ENCODE measurements at places on chromosomes 2 and 18.

GRCh38 chr2:28216331-28216730, 176.3 kb upstream of the FOSL2 start:
- DNase-seq, result no peak

DNA sequence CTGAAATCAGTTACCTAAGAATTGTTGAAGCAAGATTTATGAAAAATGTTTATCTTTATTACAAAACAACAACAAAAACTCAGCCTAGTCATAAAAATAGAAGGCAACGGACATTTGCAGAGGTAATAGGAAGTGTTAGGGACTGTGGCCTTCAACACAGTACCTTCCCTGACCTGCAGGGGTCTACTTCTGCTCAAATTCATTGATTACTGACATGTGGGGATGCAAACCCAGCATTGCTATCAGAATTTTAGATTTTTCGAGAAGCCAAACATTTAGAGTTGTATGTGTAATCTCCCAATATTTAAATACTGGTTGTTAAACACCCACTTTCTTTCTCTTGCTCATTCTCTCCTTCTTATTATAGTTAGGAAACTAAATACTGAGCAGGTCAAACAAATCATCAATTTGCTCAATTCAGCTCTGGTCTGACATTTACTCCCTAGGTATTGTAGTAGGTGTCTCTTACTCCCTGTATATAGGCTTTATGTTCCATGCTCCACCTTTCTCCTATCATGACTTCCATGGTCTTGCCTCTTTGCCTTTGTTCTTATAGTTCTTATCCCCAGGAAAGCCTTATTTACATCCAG, 198.5 kb downstream of the UBE2E3 start:
- no peak for DNase-seq

DNA sequence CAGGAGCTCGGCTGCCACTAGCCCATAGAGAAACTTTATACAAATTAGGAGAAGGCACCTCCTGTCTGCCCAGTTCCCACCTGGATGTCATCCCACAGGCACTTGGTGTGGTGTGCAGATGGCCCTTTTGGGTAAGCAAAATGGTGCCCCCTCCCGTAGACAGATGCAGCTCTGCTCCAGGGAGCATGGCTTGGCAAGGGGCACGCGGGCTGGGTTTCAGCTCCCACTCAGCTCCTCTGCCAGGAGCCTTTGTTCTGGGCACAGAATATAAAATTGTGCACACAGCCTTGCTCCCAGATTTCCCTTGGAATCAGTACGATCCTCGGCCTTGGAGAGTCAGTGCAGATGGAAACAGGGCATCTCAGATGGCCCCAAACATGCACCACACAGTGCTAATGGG, 20.3 kb upstream of the KCNF1 start:
- DNase-seq, result no peak

- no peak for DNase-seq
Observed at GRCh38 chr18:905307-905947, 756 bp downstream of the ADCYAP1 start.

GRCh38 chr2:100822587-100823248, 2.8 kb downstream of the NPAS2 start:
- DNase-seq, result no peak

DNA sequence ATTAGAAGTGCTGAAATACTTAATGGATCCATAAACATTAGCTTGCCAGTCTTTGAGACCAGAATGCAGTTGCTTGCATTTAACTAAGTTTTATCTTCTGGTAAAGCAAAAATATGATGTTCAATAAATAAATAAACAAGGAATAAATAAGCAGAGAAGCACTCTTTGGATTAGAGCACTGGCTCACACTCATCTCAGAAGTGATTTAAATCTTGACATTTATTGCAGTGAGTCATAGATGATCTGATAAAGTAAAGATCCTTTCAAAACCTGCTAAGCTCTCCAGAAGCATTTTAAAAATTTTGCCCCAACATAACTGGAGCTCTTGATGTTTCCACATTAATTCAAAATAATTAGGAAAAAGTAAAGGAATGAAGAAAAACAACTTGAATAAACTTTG, 66.8 kb downstream of the KYNU start:
- no peak for DNase-seq

DNA sequence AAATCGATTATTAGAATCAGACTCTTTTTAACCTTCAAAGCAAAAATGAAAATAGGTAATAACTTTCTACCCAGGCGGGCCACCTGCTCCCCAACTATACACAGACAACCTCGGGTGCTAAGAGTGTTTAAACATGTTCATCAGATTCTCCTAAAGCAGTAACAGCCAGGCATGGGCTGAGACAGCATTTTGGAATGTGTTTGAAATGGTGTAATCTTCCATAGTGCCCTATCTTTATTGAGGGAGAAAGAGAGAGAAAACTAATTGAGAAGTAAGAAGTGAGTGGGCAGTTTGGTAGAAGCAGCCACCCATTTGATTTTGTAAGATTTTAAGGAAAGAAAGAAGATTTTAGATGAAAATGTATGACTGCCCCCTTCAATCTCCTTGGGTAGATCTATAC, 196.1 kb upstream of the CTAGE1 start:
- DNase-seq, result no peak

DNA sequence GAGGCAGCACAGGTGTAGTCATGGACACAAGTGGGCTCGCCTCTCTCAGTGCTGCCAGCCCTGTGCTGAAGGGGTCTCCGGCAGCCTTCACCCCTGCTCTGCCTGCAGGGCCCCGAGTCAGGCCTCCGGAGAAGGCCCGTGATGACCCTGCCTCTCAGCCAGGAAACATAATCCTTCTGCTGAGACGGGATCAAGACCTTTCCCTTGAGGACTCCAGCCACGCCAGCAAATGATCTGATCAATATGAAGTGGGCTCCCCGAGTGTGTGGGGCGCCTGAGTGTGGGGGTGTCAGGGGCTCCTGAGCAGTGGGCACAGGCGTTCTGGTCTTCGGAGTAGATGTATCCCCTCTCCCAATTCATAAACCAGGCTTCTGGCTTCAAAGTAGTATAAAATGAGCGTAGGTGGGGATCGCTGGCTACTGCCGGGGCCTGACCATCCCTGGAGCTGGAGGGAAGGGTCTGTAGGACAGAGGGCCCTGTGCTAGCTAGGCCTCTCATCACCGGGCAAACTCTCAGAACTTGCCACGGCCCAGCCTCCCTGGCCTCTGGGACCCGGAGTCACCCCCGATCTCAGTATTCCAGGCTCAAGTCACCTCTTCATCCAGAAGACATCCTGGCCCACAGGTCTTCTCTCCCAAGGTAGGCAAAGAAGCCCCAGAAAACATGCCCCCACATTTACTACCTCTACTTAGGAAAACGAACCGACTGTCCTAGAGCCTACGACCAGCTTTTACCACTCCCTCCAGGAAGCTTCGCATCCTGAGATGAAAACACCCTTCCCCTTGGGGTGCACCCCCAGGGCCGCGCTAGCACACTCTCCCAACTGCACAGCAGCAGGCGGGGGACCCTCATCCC, 33.6 kb downstream of the CRACDL start:
- no peak for DNase-seq

DNA sequence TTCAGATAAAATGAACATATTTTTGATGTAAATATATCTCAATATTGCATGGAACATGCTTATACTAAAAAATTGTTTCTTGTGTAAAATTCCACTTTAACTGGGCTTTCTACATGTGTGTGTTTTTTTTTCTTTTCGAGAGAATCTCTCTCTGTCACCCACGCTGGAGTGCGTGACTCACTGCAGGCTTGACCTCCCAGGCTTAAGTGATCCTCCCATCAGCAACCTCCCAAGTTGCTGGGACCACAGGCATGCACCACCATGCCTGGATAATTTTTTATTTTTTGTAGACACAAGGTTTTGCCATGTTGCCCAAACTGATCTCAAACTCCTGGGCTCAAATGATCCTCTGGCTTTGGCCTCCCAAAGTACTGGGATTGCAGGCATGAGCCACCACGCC, 254.6 kb downstream of the LOXHD1 start:
- DNase-seq, result no peak

GRCh38 chr2:214492152-214492551, 81.3 kb downstream of the VWC2L start:
- no peak for DNase-seq

- DNase-seq, result no peak
Observed at GRCh38 chr2:144583741-144584453, 64.0 kb upstream of the ZEB2 start.

DNA sequence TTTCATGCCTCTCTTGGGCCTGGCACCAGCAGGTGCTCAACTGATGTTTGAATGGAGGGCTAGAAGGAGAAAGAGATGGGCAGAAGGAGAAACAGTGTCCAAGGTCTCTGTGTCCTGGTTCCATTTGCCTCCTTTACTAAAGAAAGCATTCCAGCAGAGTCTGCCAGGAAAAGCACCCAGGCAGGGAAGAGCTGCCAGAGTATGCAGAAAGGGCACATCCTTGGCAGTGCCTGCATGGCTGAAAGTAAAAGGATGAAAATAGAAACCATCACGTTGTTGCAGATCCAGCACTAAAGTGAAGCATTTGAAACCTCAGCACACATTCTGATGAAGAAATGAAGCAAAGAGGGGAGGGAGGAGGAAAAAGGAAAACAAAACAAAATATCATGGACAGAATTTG, 142.2 kb downstream of the ESCO1 start:
- no peak for DNase-seq

- DNase-seq, result no peak
Observed at GRCh38 chr2:109419960-109420370, 193.8 kb downstream of the SEPTIN10 start.

DNA sequence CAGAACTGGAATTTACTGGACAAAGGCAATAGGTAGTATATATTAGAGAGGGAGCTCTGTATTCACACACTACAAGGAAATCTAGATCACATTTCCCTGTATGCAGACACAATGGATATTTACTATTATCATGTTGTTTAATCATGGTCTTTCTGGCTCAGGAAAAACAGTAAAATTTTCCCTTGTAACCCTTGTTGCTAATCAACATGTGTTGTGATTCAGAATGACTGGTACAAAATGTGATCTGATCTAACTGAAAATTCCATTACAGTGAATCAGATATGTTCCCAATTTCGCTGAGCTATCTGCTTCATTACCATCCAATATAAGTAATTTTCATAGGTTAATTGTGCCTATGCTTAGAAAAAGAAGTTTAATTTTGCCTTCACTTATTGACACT, 1109.7 kb downstream of the LRP1B start:
- no peak for DNase-seq

DNA sequence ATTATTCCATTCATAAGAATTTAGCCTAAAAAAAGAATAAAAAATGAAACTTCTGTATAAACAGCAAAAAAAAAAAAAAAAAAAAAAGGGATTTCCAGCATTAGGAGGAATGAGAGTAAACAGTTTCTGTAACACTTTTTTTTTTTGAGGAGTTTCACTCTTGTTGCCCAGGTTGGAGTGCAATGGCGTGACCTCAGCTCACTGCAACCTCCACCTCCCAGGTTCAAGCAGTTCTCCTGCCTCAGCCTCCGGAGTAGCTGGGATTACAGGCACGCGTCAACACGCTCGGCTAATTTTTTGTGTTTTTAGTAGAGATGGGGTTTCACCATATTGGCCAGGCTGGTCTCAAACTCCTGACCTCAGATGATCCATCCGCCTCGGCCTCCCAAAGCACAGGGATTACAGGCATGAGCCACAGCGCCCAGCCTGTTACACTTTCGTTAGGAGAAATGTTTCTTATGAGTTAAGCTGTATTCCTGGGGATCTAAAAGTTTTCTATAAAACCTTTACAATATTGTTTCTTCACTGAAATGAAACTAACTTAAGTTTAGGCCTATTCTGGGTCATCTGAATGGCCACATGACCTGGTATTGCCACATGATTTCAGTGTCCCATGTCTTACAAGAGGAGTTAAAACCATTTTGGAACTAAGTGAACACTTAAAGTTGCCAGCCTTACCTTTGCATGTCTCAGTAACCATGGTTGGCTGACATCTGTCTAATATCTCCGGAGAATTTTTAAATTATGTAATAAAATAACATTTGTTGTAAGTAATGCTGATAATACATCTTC, 17.5 kb downstream of the SMAD2 start:
- no peak for DNase-seq

- DNase-seq, result no peak
Observed at GRCh38 chr2:207285473-207285815, 119.7 kb upstream of the KLF7 start.

DNA sequence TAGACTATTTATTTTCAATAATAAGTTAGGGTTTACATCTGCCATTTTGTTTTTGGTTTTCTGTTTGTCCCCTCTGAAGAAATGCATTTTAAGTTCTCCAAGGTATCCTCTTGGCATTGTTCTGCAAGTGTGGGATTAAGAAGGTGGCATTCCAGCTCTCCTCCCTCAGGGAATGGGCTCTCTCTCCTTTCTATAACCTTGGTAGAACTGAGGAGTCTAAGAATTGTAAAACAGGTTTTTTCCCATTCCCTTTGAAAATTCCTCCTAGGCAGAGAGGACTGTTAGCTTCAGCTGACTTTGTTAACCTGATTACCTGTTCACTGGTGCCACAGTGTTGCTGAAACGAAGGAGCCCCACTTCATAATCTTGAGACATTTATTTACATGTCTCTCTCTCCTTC, 26.1 kb upstream of the RAB1A start:
- DNase-seq, result no peak

DNA sequence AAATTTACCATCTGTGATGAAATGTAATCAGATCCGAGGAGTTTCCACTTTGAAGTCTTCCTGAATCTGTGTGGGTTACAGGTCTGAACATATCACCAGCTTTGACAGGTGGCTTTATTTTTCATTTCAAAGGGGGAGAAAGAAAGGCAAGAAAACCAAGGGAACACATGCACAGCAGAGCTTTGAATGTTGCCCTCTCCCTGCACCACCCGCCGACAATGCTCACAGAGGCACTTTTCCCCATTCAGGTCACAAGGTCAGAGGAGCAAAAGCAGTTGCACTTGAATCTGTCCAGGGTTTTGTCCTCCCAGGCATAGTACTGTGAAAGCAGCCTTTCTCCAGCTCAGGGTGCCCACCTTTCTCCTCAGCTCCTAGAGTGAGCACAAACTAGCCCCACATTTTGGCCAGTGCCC, 130.2 kb downstream of the OSR1 start:
- no peak for DNase-seq

DNA sequence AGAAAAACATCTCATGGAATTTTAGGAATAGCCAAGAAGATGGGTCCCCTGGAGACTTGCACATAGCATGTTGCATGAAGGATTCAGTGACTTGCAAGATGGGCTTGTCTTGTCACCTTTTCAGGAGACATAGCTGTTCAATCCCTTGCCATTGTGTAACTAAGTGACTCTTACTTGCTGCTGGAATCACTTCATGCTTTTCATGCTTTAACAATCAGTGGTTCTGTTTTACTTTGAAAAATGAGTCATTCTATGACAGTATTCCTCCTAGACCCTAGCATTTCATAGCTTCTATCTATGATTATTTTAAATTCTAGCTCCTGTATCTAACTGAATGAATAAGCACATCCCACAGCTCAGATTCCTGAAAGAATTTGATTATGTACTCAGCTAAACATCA, 2.8 kb downstream of the KYNU start:
- DNase-seq, result no peak

DNA sequence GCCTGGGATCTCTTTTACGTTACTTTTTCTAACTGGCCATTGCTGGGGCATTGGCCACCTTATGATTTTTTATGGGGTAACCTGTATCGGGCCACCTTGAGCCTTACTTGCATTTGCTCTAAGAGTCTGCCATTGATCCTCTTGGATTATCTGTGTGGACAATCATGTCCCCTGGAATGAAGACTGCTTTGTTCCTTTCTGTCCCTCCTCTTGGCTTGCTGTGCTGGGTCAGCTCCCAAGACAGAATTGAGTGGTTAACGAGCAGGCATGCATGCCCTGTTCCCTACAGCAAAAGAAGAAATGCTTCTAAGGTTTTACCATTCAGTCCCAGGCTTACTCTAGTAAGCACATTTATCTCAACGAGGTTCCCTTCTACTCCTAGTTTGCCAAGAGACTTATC, 46.3 kb downstream of the MAL start:
- no peak for DNase-seq
